ENCODE measurements at places on chromosomes 1 and 21.
A peak's percentile ranks its signal among the peaks of the same experiment; 100 is the strongest.

DNA sequence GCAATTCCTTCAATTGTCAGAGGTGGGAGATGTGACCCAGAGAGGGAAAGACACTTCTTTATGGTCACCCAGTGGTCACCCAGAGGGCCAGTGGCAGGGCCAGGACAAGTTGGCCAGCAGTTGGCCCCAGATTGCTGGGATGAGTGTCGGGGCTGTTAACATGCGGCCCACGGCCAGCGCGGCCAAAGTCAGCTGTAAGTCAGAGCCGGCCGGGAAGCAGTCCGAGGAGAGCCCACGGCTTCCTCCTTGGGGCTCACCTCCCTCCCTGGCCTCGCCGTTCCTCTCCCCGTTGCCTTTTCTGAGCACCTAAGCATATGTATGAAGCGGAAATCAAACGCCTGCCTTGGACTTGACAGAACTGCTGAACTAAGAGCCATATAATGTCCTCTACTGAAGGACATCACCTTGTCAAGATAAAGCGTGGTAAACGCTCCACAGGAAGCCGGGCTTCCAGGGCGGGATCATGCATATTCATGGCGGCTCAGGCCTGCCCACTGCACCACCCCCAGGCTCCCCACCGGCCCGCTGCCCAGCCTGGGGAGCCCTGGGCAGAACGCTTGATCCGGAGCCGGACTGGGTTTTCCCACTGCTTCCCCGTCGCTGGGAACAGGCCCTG is 245.4 kb upstream of the POU3F1 start:
- DNase-seq: no peak

- peak; percentile 42 for DNase-seq
These were observed 41.2 kb downstream of the CDCP2 start for GRCh38 chr1:54111624-54112023.

DNA sequence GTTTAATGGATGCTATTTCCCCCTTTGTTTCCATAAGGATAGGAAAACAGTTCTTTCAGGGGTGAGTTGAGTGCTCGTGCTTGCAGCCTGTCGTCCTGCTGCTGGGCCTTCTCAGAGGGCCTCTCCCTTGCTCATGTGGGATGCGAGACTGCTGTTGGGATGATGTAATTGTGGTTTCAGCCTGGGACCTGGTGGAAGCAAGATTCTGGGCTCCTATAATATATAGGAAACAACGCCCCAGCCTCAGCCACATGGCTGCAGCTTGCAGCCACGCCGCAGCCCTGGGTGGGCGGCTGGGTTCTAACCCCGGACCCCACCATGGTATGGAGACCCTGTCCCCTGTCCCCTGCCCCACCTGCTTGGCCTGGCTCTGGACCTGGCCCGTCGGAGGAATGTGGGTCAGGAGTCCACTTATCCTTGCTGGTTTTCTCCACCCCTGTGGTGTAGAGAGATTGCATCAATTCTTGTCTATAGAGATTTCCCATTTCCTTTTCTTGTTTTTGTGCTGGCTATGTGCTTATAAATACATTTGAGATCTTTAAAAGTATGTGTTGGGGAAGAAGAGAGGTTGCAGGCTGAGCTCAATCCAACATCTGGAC is 357.8 kb downstream of the SIPA1L2 start:
- DNase-seq: no peak

GRCh38 chr1:71668065-71668464 is 587.2 kb upstream of the ZRANB2 start:
- no peak for DNase-seq

DNA sequence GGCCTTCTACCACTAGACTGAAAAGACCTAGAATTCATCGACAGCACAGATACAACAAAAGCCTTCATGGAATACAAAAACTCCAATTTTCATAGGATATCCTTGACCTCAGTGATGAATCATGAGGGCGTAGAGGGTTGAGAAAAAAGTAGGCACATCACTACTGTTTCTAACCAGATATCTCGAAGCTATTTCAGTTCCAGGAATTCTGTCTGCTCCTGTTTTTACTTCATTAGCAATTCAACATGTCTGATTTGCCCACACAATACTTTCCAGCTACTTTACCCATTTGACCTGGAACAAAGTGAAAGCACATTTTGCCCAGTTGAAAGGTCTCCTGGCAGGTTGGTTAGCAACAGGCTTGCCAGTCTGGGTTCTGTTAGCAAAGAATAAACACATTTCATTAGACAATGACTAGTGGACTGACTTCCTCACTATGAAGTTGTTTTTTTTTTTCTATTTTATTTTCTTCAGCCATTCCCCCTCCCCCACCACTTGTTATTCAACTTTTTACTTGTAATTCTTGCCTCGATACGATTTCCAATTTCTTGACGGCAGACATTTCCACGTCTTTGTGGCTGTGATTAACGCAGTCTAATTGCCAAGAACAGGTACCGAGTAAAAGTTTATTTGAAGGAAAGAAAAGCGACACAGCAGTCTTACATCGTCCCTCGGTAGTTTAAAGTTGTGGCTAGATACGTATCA is 4.0 kb upstream of the ZBTB18 start:
- DNase-seq: no peak

DNA sequence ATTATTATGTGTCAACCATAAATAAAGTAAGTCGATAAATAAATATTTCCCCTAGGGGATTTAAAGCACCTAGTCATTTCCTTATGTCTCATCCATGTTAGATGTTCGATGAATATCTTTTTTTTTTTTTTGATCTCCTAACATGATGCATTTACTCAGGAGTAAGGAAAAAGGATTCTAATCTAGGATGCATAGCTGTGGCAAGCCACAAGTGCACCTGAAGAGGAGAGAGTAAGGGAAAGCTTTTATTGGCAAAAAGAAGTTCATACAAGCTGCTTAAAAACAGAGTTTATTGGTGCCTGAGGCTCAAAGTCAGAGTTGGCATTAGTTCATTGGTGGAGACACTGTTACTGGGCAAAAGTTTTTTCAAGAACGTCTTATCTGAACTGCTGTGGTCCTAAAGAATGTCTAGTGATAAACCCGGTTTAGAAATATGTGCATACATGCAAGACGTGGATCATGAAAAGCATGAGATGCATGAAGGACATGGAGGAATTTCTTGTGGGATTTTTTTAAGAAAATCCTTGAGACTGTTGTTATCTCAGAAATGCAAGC is 51.7 kb downstream of the SWT1 start:
- no peak for DNase-seq

DNA sequence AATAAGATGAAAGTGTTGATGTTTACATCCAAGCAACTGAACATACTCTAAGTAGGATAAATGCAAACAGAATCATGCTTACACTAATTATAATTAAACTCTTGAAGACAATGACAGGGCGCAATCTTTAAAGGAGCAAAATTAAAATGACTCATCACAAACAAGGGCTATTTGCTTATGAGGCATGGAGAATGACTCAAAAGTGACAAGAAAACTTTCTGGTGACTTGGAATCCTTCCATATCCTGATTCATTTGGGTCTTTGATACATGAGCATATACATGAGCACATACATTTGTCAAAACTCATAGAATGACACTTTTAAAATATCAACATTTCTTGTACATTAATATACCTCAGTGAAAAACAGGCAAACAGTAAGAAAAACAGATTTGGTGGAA is 1632.3 kb downstream of the KCNT2 start:
- DNase-seq: no peak

DNA sequence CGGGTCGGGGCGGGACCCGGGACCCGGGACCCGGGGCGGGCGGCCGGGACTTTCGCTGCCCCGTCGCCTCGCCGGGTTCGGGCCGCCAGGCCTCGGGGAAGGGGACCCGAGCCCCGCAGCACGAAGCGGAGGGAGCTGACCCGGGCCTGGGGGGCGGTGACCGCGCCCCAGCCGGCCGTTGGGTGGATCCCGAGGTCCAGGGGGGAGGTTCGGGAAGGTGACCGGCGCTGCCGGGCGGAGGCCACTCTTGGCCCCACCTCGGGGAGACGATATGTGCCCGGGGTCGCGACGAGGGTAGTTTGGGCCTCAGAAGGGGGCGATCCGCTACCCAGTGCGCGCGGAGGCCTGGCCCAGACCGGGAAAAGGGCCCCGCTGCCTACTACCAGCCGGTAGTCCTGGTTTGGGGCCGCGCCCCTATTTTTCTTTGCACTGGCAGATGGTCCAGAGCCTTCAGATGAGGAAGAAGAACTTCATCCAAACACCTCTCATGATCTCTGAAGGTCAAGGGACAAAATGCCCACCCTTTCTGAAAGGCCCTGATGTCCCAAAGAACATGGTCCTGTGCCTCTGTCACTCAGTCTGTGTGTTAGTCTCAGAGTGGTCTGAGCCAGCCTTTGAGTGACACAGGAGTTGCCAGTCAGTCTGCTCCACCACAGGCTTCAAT is 766 bp downstream of the AGO4 start:
- peak; percentile 67 for DNase-seq

- DNase-seq: no peak
These were observed 8.9 kb downstream of the MRTO4 start for GRCh38 chr1:19260211-19261138.

GRCh38 chr1:228975238-228975907 is 240.1 kb downstream of the RHOU start:
- DNase-seq: no peak

DNA sequence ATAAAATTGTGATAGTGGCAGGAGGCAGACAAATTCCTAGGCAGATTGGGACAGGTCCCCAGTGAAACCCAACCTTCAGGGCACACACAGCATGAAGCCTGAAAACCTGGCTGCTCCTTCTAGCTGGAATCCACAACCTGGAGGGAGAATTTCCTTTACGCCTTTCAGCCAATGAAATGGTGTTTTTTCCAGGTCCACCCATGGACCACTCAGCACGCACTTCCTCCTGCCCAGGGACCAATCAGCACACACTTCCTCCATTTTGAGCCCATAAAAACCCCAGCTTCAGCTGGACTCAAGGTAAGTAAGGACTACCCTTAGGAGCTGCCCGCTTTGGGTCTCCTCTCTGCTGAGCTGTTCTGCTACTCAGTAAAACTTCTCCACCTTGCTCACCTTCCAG is 120.1 kb downstream of the AKT3 start:
- DNase-seq: no peak

- DNase-seq: peak; percentile 26
These were observed 17.6 kb downstream of the COQ8A start for GRCh38 chr1:226957714-226958113.

DNA sequence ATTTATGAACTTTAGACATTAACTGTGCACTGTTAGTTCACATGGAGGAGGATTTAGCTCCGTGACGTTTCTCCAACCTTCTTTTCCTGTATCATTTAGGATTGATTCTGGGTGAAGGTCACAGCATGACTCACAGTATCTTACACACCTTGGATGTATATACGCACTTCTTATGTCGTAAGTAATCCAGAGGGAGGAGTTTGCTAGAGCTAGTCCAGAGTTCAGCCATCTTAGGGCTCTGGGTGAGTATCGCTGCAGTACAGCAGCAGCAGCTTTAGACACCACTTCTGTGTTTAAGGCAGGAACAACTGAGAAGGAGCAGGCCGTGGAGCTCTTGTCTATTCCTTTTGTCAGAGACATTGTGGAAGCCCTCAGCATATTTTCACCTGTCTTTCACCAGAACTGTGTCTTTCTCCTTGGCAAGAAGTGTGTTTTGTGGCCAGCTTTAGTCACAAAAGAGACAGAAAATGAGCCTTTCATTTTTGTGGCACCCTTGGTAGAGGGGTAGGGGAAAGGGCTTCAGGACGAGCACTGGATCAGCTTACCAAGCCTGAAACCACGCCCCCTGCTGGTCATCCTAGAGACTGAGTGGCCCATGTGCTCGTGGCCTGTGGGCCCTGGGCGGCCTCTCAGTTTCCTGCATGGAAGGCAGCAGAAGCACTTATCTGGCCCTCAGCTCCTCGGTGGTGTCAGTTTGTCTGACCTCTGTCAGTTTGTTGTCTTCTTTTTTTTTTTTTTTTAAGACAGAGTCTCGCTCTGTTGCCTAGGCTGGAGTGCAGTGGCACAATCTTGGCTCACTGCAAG is 64.0 kb downstream of the ADARB1 start:
- DNase-seq: no peak

DNA sequence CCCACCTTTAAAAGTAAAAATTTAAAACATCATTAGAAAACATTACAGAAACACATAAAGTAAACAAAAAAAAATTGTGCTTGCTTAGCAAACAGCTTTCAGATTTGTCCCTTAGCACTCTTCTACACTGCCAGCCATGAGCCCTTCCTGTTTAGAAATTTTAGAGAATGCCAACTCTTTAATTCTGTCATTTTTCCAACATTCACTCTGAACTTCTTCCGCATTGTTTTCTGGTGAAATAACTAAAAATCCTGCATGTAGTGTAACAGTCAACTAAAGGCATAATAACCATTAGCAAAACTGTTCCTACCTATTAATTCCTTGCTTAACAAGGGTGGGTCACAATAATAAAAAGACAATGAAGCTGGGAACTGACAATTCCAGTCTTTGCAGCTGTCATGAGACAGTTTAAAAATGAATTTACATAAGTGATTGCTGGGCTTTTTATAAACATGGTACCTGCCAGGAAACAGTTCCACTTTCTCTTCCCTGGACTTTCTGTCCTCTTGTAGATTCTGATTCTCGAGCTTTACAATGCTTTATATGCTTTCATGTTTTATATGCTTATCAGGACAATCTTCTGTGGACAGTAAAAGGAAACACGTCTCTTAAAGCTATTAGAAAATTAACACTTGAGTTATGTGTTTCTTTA is 19.0 kb downstream of the GNG12 start:
- no peak for DNase-seq

DNA sequence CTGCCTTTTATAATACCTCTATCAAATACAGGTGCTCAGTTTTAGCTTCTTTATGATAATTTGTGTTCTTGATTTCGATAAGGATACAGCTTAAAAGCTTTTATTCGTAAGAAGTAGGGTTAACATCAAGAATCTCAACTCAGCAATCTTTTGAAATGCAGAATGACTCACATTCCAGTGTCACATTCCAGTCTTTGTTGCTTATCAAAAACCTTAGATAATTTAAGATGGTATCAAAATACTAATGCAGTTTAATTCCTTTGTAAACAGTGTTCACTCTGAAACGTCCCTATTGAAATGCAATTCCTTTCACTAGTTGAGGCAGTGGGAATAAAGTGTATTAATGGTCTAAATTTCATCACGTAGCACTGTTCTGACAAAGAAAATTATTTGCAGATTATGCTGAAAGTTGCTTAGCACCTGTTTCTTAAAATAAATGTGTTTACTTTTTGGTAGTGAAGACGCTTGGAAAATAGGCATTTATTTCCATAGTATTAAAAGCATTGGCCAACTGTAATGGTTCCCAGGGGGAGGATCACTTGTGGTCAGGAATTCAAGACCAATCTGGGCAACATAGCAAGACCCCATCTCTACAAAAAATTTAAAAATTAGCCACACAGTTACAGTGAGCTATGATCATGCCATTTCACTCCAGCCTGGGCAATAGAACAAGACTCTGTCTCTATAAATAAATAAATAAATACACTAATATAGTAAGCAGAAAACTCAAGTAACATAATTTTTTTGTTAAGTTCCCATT is 10.1 kb upstream of the CNN3 start:
- DNase-seq: no peak

DNA sequence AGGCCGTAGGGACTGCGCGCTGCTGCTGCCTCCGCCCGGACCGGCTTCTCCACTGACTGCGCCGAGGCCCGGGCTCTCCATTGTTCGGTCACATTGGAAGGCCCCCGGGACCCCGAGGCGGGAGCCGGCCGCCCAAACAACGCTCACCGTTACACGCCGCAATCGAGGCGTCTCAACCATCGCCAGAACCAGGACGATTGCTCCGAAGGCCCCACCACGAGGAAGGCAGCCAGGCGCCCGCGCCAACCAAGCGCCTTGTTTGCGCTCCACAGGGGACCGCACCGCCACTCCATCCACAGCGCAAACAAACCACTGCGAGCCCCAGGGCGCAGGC is 595 bp downstream of the GLUL start:
- DNase-seq: no peak

GRCh38 chr1:92778376-92778775 is 6.5 kb downstream of the EVI5 start:
- DNase-seq: no peak

Measured in left forelimb (tissue), 1 donor.